NCI-H774 (cell line): ENCODE measurements at places on chromosomes 13 and 19.
A peak's percentile ranks its signal among the peaks of the same experiment; 100 is the strongest.

DNA sequence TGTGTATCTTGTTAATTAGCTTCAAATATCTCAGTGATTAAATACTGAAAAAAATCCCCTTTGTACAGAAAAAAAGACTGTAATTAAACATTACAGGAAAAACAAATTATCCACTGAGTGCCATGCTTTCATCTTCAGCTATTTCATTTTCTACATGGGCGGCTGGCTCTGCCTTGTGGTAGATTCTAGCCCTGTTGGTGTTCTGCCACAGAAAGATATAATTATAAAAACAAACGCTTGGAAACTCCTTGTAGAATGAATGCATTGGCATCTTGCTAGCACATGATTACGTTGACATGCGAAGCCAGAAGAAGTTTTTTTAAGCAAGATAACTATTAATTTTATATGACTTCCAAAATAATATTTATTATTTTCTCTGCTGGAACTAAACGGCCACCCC, 496.8 kb downstream of the MYO16 start:
- no peak for DNase-seq

DNA sequence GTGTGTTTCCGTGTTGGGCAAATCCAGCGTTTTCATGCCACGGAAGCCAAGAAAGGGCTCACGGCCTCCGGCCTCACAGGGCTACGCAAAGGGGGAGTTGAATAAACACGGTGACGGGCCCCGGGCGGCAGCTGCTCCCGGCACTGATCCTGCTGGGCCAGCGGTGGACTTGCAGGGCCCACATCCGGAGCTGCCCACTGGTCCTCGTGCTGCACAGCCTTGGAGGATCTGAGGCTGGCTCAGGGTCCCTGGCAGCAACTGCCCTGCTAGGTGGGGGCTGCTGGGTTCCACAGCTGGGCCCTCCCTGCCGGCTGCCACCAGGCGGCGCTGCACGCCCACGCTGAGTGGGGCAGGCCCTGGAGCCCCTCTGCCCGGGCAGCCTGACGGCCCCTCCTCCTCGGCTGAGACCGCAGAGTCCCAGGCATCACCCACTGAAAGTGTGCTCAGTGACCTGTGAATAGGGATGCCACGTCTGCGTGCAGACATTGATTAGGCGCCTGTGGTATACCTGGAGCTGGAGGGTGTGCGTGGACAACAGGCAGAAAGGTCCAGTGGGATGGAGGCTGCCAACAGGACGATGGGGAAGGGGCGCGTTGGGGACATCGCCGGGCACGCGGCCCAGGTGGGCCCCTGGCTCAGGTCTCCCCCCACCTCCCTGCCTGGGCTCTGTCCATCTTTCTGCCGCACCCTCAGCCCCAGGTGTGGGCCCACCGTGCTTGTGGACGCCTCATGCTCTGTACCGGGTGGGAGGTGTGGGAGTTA, 5.3 kb upstream of the HCN2 start:
- no peak for DNase-seq

GRCh38 chr13:76875271-76875815, 10.9 kb downstream of the KCTD12 start:
- DNase-seq, result no peak

- DNase-seq, result peak; percentile 38
Measured at GRCh38 chr13:51034906-51035305, 76.2 kb downstream of the C13orf42 start.

- no peak for DNase-seq
Measured at GRCh38 chr19:49117677-49118564, 1.0 kb downstream of the C19orf73 start.

- no peak for DNase-seq
Measured at GRCh38 chr19:19297759-19298158, 22.6 kb downstream of the SUGP1 start.

DNA sequence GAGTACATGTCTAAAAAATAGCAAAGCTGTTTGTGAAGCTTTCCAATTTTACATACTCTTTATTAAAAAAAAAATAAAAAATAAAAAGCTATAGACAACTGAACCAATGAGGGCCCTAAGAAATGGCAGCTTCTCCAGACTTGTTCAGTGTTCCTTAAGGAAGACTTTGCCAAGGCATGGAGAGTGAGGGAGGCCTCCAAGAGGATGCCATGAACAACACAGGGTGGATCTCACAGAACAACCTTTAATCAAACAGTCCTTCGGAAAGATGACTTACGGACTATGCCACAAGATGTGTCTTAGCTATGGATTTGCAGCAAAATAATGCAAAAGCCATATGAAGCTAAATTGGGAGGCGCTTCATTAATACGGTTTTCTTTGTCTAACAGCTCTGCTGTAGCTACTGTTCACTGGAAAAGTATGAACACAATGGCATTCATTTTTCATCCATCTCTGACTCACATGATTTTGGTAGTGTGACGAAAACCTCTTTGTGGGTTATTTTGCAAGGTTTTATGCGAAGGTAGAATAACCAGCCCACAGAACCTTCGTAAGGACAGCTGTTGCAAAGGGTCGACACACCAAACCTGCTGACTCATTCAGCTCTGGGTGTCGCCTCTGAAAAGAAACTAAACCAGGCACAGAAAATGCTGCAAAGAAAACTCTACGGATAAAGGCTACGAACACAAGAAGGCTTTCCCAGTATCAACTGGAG, 27.7 kb downstream of the EFNB2 start:
- DNase-seq, result no peak

DNA sequence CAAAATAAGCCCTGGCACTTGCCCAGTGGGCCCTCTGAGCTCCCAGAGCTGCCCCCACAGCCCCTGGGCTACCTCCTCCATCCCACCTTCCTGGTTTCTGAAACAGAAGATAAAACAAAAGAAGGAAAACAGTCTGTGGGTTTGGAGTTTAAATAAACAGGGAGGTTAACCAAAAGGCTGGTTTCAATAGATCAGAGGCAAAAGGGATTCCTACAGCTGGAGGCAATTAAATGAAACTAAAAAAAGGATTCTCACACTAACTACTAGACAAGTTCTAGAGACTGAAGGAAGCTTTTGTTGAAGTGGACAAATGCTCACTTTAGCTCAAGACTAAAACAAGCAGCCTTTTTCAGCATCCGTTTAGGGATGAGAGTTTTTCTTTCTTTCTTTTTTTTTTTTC, 569.8 kb downstream of the FGF9 start:
- no peak for DNase-seq

DNA sequence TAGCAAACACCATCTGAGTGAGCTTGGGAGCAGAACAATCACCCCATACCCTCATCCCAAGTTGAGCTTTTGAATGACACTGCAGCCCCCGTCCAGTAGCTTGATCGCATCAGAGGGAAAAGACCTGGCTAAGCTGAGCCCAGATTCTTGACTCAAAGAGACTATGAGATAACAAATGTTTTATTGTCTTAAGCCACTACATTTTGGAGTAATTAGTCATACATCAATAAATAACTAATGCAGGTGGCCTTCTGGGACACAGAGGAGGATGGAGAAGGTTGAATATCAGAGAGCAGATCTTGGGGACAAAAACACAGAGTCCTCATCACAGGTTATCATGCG, 24.6 kb upstream of the IGSF23 start:
- no peak for DNase-seq

- no peak for DNase-seq
Measured at GRCh38 chr19:38890686-38891085, 8.7 kb downstream of the SIRT2 start.

DNA sequence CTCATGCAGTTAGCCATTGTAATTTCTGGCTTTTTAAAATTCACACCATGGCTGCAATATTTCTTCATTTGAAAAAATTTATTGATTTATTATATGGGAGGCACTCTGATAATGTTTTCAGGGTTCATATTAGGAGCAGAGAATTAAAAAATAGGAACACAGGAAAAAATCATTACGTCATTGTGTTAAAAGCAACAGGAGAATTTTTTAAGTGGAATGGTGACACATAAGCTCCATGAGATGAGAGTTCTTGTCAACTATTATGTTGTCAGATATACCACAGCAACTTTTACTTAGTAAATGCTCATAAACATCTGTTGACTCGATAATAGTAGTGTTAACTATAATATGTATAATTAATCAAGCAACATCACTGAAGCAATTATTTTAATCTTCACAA, 400.1 kb downstream of the TDRD3 start:
- no peak for DNase-seq

DNA sequence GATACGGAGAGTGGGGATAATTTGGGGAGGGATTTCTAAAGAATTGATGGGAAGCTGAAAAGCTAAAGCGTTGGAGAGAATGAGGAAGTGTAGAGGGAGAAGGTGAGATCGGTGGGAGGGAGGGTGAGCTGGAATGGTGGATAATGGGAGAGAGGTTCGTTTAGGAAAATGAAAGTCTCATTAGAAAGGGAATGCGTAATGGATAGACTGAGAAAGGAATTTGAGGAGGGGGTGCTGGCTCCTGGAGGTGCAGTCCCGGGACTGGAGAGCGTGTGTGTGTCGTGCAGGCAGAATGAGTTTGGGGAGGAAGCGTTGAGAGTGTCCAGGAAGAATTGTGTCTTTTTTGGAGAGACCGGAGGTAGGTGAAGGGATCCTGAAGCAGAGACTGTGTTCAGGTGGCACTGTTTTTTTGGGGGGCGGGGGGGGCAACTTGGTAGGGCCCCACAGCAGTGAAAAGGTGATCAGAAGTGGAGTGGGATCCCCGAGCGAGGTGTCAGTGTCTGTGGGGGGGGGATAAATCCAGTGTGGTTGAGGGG, 1.4 kb downstream of the ACTN4 start:
- no peak for DNase-seq

GRCh38 chr13:59374691-59375090, 789.0 kb downstream of the DIAPH3 start:
- no peak for DNase-seq
